PC-9 (cell line): ENCODE measurements at places on chromosomes 2 and 18.

DNA sequence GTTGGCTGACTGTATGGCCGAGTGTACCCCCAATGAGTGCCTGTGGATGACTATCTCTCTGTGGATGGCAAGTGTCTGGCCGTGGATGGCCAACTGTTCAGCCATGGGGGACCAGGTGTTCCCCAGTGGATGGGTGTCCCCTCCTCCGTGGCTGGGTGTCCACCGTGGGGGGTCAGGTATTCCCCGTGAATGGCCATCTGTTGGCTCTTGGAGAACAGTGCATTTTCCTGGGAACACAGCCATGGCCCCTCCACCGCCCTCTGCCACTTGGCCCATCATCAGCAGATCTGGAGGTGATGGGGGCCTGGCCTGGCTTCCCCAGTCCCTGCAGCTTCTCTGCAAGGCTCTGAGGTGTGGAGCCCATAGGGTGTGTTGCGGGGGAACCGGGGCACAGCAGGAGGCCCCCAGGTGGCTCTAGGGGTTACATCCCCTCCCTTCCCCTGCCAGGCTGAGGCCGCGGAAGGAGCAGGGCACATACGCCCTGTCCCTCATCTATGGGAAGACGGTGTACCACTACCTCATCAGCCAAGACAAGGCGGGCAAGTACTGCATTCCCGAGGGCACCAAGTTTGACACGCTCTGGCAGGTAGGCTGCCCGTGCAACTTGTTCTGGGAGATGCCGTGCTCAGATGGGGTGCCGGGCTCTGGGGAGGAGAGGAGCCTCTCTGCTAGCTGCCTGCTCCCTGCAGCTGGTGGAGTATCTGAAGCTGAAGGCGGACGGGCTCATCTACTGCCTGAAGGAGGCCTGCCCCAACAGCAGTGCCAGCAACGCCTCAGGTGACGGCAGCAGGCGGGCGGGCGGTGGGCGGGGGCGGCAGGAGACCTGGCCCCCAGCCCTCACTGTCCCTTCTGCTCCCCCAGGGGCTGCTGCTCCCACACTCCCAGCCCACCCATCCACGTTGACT is 19.3 kb downstream of the ZAP70 start:
- H3K27ac ChIP-seq, result no peak overlapping the region
- no peak overlapping the region for H3K4me3 ChIP-seq
- H3K4me1 ChIP-seq, result no peaks in the 10 kb centered on the region
- DNase-seq, result no peak
- no peaks in the 10 kb centered on the region for H3K36me3 ChIP-seq

- no peak overlapping the region for H3K4me3 ChIP-seq
- H3K27ac ChIP-seq, result no peak overlapping the region
- H3K27me3 ChIP-seq, result no peaks in the 10 kb centered on the region
- DNase-seq, result no peak
- no peaks in the 10 kb centered on the region for H3K36me3 ChIP-seq
- no peaks in the 10 kb centered on the region for H3K4me1 ChIP-seq
Observed at GRCh38 chr18:49303379-49303778, 157.1 kb downstream of the DYM start.

- no peaks in the 10 kb centered on the region for H3K36me3 ChIP-seq
- H3K4me1 ChIP-seq, result peaks cover 23% of the 10 kb centered on the region
- H3K27me3 ChIP-seq, result no peaks in the 10 kb centered on the region
- DNase-seq, result no peak
- no peak overlapping the region for H3K4me3 ChIP-seq
Observed at GRCh38 chr2:36655453-36655852, 41.1 kb upstream of the VIT start.

- no peak overlapping the region for H3K4me3 ChIP-seq
- no peaks in the 10 kb centered on the region for H3K36me3 ChIP-seq
- peak; percentile 39 for DNase-seq
- H3K27ac ChIP-seq, result no peak overlapping the region
Observed at GRCh38 chr18:21997207-21998143, 171.9 kb upstream of the GATA6 start.

DNA sequence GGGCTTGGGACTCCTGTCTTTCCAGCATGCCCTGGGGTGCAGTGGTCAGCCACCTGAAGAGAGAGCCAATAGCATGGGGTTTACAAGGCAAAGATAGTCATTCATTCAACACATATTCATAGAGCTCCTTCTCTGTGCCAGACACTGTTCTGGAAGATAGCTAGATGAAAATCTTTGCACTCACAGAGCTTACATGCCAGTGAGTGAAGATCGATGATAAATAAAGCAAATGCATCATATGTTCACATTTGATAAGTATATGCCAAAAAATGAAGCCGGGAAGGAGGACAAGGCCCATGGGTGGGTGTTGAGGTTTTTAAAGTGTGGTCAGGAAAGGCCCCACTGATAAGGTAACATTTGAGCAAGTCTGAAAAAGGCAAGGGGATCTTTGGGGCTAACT is 130.8 kb upstream of the CDCA7 start:
- H3K27me3 ChIP-seq, result no peaks in the 10 kb centered on the region
- H3K4me1 ChIP-seq, result no peaks in the 10 kb centered on the region
- no peak overlapping the region for H3K4me3 ChIP-seq
- no peaks in the 10 kb centered on the region; the same call in 1 of the 2 replicates for H3K36me3 ChIP-seq

DNA sequence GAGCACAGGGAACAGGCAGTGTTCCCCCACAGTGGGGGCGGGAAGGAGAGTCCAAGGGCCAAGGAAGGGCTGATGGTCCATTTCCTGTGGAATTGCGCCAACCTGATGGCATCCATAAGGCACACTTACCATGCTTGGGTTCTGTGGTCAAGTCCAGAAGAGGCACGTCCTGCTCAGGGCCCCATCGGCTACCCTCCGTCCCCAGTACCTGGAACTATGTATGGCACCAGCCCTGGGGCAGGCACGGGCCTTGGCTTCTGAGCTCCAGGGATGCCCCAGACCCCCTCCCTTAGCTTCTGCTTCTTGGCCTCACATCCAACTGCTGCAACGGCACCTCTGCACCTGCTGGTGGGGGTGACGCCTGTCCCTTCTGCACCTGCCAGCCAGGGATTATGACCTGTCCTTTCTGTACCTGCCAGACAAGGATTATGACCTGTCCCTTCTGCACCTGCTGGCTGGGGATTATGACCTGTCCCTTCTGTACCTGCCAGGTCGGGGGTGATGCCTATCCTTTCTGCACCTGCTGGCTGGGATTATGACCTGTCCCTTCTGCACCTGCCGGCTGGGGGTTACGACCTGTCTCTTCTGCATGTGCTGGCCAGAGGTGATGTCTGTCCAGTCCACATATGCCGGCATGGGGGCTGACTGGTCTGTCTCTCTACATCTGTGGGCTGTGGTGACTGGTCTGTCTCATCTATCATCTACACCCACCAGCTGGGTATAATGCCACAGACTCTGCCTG is 45.4 kb upstream of the SNTG2 start:
- DNase-seq, result no peak
- H3K36me3 ChIP-seq, result no peaks in the 10 kb centered on the region
- H3K27ac ChIP-seq, result no peak overlapping the region
- no peaks in the 10 kb centered on the region for H3K4me1 ChIP-seq

DNA sequence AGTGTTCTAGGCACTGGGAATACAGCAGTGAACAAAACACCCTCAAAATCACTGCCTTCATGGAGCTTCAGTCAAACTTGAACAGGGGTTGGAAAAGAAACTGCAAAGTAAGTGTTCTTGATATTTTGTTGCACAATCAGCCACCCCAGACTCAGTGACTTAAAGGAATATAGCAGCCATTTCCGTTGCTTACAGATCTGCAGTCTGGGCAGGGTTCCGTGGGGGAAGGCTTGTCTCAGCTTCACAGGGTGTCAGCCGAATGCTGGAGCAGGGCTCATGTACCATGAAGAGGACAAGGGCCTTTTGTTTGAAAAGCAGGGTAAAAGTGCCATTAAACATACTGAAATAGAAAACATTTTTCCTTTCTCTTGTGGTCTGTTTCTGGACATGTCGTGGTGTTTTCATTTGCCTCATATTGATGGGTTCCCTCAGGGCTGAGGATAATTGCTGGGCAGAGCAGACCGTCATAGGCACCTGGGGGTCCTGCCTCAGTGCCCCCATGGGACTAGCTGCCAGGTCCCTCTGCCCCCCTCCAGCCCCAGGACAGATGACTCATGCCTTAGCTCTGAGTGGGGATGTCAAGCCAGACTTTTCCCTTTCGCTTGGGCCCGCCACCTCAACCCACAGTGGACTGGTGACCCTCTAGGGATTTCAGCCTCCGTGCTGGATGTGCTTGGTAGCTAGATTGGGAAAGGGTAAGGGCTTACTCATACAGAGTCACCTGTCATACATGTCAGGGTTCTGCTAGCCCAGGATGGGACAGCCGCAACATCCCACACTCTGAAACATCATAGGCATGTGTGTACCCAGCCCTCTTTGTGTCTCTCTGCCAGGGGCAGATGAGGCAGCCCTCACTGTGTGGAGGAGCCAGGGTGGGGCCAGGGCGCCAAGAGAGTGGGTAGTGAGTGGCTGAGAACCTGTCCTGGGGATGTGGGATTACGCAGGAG is 96.5 kb downstream of the PTPRM start:
- no peaks in the 10 kb centered on the region for H3K27me3 ChIP-seq
- no peaks in the 10 kb centered on the region for H3K36me3 ChIP-seq
- no peak for DNase-seq
- H3K4me1 ChIP-seq, result no peaks in the 10 kb centered on the region
- H3K27ac ChIP-seq, result no peak overlapping the region
- no peak overlapping the region for H3K4me3 ChIP-seq

GRCh38 chr2:180952731-180953336 is 27.6 kb upstream of the UBE2E3 start:
- DNase-seq, result no peak
- no peaks in the 10 kb centered on the region for H3K4me1 ChIP-seq
- H3K27me3 ChIP-seq, result no peaks in the 10 kb centered on the region

- H3K4me3 ChIP-seq, result no peak within 1 kb of the TSS
- H3K27ac ChIP-seq, result no peak within 1 kb of the TSS
- H3K4me1 ChIP-seq, result no peaks in the 10 kb centered on the region
- DNase-seq, result no peak
- H3K27me3 ChIP-seq, result peaks cover 16% of the 10 kb centered on the region; the same call in 1 of the 2 replicates
Observed at GRCh38 chr2:48755473-48755872, at the start of gene LHCGR. LHCGR (minus strand) TSS chr2:48755724; CDS start chr2:48755671, 53 bp downstream.

DNA sequence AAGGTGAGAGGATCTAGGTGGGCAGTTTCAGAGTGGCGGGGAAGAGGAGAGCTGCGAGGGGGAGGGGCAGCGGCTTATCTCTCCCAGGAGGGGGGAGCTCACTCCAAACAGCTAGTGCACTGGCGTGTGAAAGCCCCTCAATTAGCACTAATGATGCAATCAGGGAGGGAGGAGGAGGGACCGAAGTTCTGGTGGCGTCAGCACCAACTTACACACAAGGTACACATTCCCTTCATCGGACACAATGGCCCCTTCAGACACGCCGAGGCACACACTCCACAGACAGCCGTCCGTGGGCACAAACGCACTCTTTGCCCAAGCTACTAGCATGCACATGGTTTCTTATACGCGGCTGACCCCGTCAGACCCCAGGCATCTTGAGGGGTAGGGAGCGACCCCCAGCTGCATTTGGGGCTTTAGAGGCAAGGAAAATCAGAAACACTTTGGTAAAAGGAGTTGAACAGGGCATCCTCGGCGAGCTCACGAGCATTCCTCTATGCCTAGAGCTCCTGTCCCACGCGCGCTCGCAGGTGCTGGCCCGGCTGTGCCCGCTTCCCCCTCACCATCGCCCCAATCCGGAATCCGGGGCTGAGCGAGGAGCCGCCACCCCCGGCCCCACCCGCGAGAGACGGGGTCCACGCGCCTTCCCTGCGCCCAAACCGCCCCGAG is 868 bp upstream of the PKDCC start:
- H3K36me3 ChIP-seq, result no peaks in the 10 kb centered on the region
- DNase-seq, result no peak
- H3K4me3 ChIP-seq, result peak overlapping the region; percentile 53; the same call in 1 of the 2 replicates
- H3K4me1 ChIP-seq, result peaks cover 9% of the 10 kb centered on the region; the same call in 1 of the 2 replicates

GRCh38 chr2:172101821-172102390 is 794 bp downstream of the DLX2 start:
- H3K36me3 ChIP-seq, result no peaks in the 10 kb centered on the region
- H3K27me3 ChIP-seq, result no peaks in the 10 kb centered on the region

- no peak overlapping the region for H3K4me3 ChIP-seq
- no peaks in the 10 kb centered on the region for H3K4me1 ChIP-seq
- H3K36me3 ChIP-seq, result no peaks in the 10 kb centered on the region
- no peak for DNase-seq
- H3K27ac ChIP-seq, result no peak overlapping the region
- H3K27me3 ChIP-seq, result no peaks in the 10 kb centered on the region
Observed at GRCh38 chr18:55320424-55321264, 267.3 kb downstream of the TCF4 start.

- no peaks in the 10 kb centered on the region for H3K36me3 ChIP-seq
Observed at GRCh38 chr18:9428862-9429661, 46.3 kb upstream of the RALBP1 start.

GRCh38 chr2:174614261-174614660 is 16.7 kb upstream of the WIPF1 start:
- DNase-seq, result peak; percentile 14
- no peaks in the 10 kb centered on the region for H3K36me3 ChIP-seq
- H3K4me3 ChIP-seq, result no peak overlapping the region

GRCh38 chr2:237943395-237944094 is 23.3 kb upstream of the UBE2F start:
- H3K4me1 ChIP-seq, result no peaks in the 10 kb centered on the region
- no peak overlapping the region for H3K4me3 ChIP-seq

- H3K4me1 ChIP-seq, result no peaks in the 10 kb centered on the region; the same call in 1 of the 2 replicates
- DNase-seq, result no peak
- H3K27me3 ChIP-seq, result no peaks in the 10 kb centered on the region
Observed at GRCh38 chr2:162256591-162256991, 13.3 kb upstream of the FAP start.

DNA sequence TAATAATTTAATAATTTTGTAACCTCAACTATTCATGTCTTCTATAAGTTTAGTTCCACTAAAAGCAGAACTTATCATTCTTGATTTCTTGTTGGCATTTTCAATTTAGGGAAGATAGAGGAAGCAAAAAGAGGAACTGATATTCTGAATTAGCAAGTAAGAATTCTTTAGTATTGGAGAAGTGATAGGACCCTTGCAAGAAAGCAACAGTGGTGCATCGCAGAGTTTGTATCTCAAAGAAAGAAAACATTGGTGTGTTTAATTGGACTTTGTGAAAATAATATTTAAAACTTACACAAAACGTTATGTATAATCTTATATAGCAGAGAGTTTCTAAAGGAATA is 36.5 kb upstream of the TNFRSF11A start:
- no peaks in the 10 kb centered on the region for H3K27me3 ChIP-seq
- no peaks in the 10 kb centered on the region for H3K4me1 ChIP-seq
- H3K4me3 ChIP-seq, result no peak overlapping the region
- H3K36me3 ChIP-seq, result peaks cover 22% of the 10 kb centered on the region; the same call in 1 of the 2 replicates
- DNase-seq, result no peak
- H3K27ac ChIP-seq, result no peak overlapping the region

DNA sequence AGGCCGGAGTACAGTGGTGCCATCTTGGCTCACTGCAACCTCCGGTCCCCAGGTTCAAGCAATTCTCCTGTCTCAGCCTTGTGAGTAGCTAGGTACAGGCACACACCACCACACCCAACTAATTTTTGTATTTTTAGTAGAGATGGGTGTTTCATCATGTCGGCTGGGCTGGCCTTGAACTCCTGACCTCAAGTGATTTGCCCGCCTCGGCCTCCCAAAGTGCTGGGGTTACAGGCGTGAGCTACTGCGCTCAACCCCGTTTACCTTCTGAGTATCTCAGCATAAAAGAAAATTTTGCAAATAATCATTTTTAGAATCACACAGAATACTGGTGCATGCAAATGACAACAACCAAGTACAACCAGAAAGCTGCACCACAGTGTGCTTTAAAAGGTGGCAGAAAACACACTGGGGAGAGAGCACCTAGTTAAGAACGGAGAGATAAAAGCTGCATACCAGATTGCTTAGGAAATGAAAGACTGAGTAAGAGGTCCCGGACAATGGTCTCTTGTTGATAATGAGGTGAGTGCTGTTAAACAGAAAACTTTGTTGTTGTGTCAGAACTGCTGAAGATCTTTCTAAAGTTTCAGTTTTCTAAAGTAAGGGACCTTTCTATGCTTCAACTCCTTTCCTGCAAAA is 189.6 kb downstream of the ACTR3 start:
- no peaks in the 10 kb centered on the region for H3K36me3 ChIP-seq
- H3K27ac ChIP-seq, result no peak overlapping the region
- H3K4me3 ChIP-seq, result no peak overlapping the region
